Aorta (tissue), 5 donors: ENCODE measurements at places on chromosomes 7 and 10. TPM values are rescaled to one million over a fixed set of nuclear protein-coding genes. Genes with fewer than 3 reads are reported as not detected.

GRCh38 chr7:101936611-101937231 lies 119.3 kb downstream of the CUX1 start:
- peak; percentile 62 for DNase-seq

DNA sequence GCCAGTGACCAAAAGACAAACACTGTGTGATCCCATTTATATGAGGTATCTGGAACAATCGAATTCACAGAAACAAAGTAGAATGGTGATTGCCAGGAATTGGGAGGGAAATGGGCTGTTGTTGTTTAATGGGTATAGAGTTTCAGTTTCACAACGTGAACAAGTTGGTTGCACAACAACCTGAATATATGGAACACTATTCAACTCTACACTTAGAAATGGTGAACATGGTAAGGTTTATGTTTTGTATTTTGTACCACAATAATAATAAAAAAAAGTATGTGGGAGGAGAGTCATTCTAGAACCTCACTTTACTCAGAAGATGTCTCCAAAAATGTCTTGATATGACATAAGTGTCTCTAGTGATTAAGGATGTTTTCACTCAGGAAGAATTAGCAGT lies 85.2 kb upstream of the SGCE start:
- DNase-seq: no peak

KCNMA1 gene
- total RNA-seq: 144 TPM

DNA sequence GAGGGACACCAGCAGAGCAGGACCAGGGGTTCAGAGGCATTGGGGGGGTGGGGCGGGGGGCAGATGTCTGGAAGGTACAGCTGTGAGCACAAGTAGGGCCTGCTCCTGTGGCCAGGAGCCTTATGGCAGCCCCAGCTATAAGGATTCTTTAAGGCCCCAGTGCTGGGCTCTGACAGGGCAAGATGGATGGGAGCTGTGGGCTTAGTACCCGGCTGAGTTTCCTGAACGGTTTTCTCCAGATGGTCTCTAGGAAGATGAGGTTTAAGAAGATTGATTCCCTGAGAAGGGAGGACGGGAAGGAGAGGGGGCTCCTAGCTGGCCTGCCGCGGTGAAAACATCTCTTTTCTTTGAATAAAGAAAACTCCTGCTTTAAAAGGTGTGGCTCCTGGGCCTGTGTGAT lies 30.1 kb upstream of the COMTD1 start:
- DNase-seq: peak; percentile 28

SPDYE1 gene
- not detected for total RNA-seq

- DNase-seq: peak; percentile 74
Observed at GRCh38 chr7:6256677-6257535, 15.5 kb downstream of the CYTH3 start.

HOXA11 gene
- total RNA-seq: not detected
